ENCODE measurements at places on chromosomes 2 and 18.

- no peak for DNase-seq
Measured at GRCh38 chr2:237264480-237265219, 149.3 kb downstream of the COL6A3 start.

DNA sequence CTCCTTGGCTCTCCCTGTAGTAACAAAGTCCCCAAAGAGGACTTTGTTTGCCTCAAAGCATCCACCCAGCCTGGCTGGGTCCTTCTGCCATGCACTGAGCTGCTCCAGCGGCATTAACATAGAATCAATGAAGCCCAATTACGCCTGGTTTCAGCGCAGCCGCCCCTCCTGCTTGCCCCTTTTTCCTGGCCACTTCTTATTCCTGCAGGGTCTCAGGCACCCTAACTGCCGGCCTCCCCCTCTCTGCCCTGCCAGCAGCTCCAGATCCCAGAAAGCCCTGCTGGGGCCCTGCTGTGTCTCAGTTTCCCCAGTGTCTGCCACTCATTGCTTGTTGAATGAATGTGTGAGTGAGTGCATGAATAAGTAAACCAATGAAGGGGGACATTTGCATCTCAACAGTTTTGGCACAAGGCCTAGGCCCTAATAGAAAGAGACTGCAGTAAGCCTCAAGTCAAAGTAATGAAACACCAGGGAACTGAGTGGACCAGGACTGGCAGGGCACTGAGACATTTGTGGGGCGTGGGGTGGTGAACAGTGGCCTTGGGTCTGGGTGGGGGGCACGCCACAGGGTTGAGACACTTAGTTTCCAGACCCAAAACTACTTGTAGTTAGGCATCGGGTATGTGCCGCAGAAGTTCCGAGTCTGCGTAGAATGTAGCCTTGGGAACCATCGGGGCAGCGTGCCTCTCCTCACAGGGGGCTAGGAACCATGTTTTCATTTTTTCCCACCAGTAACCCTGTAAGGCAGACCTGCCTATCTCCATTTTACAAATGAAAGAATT is 60.6 kb downstream of the SMAD7 start:
- no peak for DNase-seq

- no peak for DNase-seq
Measured at GRCh38 chr2:84301717-84302116, 157.4 kb downstream of the SUCLG1 start.

DNA sequence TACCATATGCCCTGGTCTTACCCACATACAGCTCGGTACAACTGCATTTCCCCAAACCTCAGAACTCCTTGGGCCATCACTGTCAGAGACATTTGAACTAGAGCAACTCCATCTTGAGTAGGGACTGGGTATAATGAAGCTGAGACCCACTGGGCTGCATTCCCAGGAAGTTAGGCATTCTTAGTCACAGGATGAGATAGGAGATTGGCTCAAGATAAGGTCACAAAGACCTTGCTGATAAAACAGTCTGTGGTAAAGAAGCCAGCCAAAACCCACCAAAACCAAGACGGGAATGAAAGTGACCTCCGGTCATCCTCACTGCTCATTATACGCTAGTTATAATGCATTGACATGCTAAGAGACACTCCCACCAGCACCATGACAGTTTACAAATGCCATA is 131.3 kb downstream of the PIK3C3 start:
- no peak for DNase-seq

DNA sequence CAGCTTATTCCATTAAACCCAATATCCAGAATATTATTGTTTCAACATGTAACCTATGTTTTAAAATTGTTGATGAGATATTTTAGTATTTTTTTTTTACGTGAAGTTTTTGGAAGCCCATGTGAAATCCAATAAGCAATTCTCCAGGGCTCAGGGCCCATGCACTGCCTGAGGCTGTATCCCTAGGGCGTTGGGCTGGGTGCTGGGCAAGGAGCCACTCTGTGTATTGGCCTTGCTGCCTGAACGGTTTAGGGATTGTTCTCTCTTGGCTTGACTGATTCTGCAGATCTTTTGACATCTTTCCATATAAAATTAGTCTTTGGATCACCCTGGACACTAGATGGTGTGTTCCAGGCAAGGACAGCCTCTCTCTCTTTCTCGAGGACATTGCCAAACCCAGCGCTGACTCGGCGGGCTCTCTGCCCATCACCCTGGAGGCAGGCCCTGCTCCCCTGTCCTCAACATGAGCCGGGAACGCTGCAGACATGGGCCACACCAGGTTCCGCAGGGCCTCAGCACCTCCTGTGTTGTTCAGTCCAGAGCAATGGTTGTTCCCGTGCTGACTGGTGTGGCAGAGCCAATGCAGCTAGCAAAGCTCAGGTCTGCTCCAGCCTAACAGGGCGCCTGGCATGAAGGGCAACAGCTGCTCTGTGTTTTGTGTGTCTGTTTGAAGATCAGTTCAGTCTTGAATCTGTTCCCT is 163.0 kb downstream of the SEPTIN10 start:
- DNase-seq: no peak

DNA sequence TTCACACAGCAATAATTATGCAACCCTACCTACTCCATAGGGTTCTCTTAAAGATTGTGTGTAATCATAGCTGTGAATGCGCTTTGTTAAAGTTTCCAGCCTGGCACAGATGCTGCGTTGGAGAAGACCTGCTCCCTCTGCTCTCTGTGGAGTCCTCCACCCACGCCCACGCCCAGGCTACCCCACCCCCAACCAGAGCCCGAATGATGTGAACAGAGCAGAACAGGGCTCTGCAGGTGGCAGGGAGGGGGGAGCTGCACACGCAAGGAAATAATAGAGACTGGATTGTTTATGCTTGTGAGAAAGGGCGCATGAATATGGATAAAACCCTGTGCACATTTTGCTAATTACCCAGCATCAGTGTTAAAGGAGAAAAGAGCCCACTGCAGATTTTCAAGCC is 447.5 kb downstream of the BCL11A start:
- no peak for DNase-seq

Measured in activated CD4-positive, CD25-positive, alpha-beta regulatory T cell treated with anti-CD3 and anti-CD28 coated beads, Interleukin-2, amount 50 U/mL, for 16 hours (primary cell).